ENCODE measurements at places on chromosomes 3 and 15.
A peak's percentile ranks its signal among the peaks of the same experiment; 100 is the strongest.

DNA sequence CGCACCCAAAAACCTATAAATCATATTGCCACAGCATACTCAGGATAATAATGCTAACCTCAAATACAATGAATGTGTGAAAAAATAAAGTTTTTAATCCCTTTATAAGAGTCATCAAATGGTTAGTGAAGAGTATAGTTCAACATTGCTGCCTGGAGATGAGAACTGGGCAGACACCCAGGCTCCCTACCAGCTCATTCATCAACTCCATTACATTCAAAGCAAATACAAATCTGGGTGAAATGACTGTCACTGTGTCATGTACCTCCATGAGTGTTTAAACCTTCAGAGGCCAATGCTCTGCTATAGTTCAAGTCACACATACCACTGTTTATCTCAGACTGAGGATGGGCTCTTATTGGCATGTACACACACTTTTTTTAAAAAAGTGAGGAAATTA lies 167.2 kb upstream of the KCNMB2 start:
- DNase-seq, result no peak

DNA sequence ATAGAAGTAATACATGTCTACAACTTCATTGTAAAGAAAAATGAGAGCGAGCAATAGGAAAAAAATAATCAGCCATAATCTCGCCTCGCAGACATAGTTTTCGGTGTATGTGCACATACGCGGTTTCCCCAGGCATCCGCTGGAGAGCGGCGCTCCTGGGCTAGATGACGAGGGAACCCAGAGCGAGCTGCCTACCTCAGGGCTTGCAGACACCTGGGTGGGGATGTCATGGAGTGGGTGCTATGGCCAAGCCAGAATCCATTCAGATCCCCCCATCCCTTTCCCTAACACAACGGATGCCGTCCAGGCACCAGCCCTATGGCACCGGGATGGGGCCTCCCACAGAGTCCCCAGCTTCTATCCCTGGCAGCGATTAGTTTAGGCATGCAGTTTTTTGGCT lies 4.5 kb upstream of the CFAP100 start:
- DNase-seq, result no peak

DNA sequence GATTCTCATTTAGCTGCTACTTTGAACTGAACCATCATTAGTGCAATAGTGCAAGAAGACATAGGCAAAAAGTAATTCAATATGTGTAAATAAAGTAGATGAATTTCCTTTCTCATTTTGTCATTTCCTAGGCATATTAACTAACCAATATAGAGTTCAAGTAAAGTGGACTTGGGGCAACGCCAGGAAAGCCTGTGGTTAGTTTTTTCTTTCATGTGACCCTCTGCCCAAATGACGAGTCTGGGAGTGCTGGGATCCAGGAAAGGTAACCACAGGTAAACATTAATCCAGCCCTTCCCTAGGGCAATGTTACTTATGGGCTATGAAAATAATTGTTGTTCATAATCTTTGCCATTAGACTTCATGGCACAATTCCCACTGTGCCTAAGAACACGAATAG lies 181.0 kb downstream of the VPS13C start:
- no peak for DNase-seq

DNA sequence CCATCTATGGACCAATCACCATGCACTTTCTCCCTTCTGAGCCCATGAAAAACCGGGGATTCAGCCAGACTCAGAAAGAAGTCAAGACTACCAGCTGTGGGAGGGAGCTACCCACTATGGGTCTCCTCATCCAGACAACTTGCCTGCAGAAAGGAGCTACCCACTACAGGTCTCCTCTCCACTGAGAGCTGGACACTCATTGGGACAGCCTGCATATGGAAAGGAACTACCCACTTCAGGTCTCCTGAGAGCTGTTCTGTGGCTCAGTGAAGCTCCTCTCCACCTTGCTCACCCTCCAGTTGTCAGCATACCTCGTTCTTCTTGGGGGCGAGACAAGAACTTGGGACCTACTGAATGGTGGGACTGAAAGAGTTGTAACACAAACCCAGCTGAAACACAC lies 22.3 kb upstream of the ZBED2 start:
- DNase-seq, result no peak

GRCh38 chr3:85041562-85042055 lies 82.8 kb downstream of the CADM2 start:
- DNase-seq, result no peak

DNA sequence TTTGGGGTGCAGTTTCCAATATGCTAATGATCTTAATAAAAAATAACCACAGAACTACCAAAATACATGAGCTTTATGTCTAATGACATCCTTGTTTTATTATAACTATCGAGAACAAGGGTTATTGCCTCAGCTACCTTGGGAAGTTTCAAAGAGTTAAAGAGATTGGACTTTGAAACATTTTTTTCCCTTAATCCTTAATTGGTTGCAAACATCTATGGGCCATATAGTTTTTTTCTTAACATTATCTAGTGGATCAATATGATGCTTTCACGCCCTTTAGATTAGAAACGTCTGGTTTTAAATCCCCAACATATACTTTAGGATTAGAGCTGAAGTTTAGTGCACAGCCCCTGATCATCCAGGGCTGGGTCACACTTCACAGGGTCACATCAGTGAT lies 219.2 kb upstream of the SGO1 start:
- DNase-seq, result no peak

DNA sequence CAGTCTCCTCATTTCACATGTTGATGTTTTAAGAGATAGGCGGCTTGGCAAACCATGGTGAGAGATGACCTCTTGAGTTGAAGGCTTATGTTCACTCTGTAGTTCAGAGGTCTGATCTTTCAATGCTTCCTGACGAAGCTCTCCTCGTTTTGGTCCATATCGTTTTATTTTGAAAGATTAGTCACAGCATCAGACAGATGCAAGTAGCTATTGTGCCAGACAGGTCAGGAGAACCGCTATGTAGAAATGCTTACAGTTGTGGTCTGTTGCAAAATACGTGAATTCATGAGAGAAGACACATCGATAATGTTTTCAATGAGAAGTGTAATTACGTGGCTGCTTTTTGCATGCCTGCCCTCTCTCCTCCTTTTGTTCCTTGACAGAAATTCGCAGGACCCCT lies 47.5 kb downstream of the CHL1 start:
- DNase-seq, result no peak

DNA sequence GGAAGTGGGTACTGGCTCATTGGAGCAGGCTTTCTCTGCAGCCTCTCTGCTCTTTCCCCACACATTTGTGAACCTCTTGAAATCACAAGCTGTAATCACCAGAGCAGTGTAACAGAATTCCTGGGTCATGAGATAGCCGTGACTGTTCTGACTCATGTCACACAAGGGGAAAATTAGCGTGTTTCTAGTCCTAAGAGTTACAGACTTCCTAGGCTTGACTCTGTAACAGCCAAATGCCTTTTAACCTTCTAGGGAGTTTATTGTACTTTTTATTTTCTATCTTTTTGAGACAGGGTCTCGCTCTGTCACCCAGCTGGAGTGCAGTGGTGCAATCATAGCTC lies 54.7 kb upstream of the TRAK1 start:
- DNase-seq, result peak; percentile 94

- peak; percentile 99 for DNase-seq
Measured at GRCh38 chr3:172129850-172130716, 90.7 kb downstream of the FNDC3B start.

DNA sequence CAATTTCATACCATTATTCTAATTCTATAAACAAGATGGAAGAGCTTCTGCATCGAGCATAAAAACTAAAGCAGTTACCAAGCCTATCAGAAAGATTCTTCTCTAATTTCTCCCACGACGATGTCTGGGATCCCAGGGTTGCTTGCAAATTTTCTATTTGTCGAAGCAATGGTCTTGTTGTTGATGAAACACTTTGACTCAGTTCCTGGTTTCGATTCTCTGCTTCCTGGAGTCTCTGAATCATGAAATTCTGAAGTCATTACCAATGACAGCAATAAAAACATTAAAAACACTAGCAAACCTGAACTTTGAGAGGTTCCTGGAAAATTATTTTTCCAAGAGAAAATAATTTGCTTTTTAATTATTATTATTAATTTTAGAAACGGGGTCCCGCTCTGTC lies 18.7 kb downstream of the TMF1 start:
- peak; percentile 89 for DNase-seq

- peak; percentile 88 for DNase-seq
Measured at GRCh38 chr3:194323785-194324735, 27.1 kb downstream of the CPN2 start.

DNA sequence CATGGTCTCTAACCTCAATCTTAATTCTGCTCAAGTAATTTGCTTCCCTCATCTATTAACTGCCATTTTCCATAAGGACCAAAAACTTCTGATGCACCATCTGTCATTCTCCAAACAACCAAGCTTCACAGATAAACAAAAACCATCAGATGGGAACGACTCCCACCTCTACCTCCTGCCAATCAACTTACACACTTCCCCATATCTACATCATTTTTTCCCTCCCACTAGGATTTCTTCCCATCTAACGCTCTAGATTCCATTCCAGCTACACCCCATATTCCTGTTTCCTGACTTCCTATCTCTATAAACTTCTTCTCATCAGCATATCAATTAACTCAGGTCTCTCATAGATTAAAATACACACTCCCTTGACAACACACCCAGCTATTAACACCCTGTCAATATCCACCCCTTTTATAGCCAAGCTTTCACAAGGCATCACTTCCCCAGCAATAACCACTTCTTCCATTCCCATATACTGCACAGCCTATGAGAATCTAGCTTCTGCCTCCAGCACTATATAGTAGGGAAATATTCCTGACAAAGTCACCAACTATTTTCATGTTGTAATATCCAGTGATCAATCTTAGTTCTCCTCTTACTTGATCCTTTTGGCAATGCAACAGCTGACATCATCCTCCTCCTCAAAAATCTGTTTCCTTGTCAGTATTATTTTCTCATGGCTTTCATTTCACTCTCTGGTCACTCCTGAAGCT lies 39.2 kb downstream of the SNX4 start:
- DNase-seq, result peak; percentile 84

DNA sequence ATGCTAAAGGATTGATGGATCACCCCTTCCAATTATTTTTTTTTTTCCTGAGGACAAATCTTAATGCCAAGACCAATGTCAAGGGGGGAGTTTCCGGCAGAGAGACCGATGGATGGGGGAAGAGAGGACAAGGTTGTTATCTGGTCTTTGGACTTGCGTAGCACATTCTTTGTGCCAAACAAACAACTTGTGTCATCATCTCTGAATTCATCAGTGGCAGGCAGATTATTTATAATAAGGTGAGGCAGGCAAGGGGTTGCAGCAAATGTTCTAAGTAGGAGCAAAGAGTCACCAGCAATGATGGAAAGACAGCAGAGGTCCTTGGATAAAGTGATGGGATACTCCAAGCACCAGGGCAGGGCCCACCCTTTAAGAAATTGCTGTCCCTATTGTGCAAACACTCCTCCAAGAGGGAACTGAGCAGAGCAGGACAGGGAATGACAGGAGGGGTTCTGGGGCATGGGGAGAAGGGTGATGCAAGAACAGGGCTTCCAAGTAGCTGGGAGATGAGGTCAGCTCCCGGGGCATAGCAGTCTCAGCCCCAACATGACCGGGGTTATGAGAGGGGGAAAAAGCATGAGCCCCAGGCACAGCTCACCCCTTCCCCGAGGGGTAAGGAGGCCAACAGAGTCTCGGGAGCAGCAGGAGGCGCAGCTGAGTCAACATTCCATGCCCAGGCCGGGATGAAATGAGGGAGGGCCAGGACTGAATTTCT lies 57.4 kb downstream of the ANXA2 start:
- DNase-seq, result peak; percentile 39

DNA sequence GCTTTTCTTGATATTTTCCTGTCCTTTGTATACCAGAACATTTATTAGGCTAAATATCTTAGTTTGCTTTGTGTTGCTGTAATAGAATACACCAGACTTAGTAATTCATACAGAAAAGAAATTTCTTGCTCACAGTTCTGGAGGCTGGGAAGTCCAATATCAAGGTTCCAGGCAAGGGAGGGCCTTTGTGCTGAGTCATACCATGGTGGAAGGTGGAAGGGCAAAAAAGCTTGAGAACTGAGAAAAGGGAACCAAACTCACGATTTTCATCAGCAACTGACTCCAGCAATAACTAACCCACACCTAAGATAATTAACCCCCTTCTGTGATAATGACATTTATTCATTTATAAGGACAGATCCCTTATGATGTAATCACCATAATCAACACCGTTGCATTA lies 496.9 kb upstream of the SUCLG2 start:
- DNase-seq, result no peak

GRCh38 chr3:133964547-133964946 lies 65.2 kb downstream of the SLCO2A1 start:
- DNase-seq, result no peak

DNA sequence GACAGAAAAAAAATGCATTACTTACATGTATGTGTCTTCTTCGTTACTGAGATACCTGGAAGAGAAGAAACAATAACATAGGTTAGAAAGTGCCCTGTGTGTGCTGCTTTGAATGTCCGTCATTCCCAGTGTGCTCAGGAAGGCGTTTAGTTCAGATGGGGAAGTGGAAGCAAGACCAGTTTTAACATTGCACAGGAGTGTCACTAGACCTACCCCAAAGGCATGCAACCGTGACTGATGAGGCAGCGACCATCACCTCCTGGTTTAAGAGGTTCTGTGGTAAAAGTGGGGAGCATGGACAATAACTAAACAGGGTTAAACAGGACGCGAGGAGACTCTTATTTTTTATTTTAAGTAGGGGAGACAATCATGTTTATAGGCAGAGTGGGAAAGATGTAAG lies 199.7 kb upstream of the ICE2 start:
- DNase-seq, result no peak
